Activated B cell treated with CpG ODN at 0.5 μM for 24 hours (primary cell): ENCODE measurements at places on chromosomes 2 and 18.

DNA sequence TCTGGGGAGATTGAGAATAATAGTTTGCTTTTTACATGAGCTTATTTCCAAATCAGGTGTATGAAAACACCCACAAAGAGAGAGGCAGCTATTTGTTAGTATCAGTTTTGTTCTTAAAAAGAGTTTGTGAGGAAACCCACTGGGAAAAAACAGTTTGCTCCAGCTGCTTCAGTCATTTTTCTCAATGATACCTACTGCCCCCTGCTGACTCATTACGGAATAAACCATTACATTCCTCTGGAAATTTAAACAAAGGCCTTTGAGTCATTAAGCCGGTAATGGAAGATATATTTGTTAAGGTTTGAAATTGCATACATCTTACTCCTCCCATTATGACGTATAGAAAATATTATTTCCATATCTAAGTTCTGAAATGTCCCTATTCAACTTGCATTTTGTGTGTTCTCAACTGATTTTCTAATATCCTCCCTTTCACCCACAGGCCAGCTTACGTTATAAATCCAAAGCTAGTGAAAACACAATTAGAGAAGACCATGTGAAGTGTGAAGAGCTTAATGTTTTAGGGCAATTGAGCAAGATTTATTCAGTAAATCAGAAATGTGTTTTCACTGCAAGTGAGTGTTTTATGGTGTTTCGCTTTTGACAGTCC lies 761.6 kb downstream of the DSC3 start:
- DNase-seq, result no peak
- no peaks in the 10 kb centered on the region for H3K27me3 ChIP-seq
- no peak overlapping the region for H3K4me3 ChIP-seq

GRCh38 chr2:172342611-172343010 lies 84.8 kb upstream of the ITGA6 start:
- H3K36me3 ChIP-seq, result no peaks in the 10 kb centered on the region
- H3K27ac ChIP-seq, result no peak overlapping the region
- H3K4me1 ChIP-seq, result peaks cover 14% of the 10 kb centered on the region
- peaks cover 12% of the 10 kb centered on the region for H3K27me3 ChIP-seq
- no peak for DNase-seq

DNA sequence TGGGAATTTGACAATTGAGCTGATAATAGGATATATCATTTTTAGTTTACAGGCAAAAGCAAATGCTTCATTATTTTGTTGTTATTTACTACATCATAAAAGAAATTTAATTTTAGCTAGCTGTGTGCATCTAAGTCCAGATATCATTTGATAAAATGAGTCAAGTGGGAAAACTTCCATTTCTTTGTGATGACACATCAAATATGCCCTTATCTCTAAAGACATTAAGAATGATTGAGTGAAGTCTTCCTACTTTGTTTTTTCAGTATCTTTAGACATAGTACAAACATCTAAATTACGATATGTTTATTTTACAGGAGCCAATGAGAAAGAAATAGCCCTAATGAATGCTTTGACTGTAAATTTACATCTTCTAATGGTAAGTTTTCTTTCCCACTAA lies 77.0 kb downstream of the KYNU start:
- peaks cover 82% of the 10 kb centered on the region for H3K36me3 ChIP-seq
- H3K4me1 ChIP-seq, result peaks cover 9% of the 10 kb centered on the region
- no peak for DNase-seq
- H3K27ac ChIP-seq, result no peak overlapping the region
- no peak overlapping the region for H3K4me3 ChIP-seq

DNA sequence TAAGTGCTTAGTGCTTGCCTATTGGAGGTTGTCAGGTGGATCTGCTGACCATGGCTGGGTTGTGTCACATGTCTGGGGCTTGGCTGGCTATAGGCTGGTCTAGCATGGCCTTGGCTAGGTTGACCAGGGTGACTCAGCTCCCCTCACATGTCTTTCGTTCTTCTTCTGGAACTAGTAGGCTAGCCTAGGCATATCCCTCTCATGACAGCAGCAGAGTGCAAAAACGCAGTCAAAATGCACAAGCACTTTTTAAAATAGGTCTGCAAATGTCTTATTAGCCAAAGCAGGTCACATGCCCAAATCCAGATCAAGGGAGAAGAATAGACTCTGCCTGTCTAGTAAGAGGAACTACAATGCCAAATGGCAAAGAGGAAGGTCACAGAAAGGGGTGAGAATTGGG lies 179.7 kb upstream of the ACVR2A start:
- H3K27me3 ChIP-seq, result no peaks in the 10 kb centered on the region
- DNase-seq, result no peak
- H3K4me1 ChIP-seq, result no peaks in the 10 kb centered on the region
- no peak overlapping the region for H3K4me3 ChIP-seq
- H3K36me3 ChIP-seq, result no peaks in the 10 kb centered on the region

- DNase-seq, result no peak
- H3K36me3 ChIP-seq, result no peaks in the 10 kb centered on the region
- no peak overlapping the region for H3K27ac ChIP-seq
- H3K4me3 ChIP-seq, result no peak overlapping the region
- H3K4me1 ChIP-seq, result peaks cover 19% of the 10 kb centered on the region
- H3K27me3 ChIP-seq, result no peaks in the 10 kb centered on the region
Measured at GRCh38 chr2:43100362-43100882, 126.0 kb downstream of the ZFP36L2 start.

DNA sequence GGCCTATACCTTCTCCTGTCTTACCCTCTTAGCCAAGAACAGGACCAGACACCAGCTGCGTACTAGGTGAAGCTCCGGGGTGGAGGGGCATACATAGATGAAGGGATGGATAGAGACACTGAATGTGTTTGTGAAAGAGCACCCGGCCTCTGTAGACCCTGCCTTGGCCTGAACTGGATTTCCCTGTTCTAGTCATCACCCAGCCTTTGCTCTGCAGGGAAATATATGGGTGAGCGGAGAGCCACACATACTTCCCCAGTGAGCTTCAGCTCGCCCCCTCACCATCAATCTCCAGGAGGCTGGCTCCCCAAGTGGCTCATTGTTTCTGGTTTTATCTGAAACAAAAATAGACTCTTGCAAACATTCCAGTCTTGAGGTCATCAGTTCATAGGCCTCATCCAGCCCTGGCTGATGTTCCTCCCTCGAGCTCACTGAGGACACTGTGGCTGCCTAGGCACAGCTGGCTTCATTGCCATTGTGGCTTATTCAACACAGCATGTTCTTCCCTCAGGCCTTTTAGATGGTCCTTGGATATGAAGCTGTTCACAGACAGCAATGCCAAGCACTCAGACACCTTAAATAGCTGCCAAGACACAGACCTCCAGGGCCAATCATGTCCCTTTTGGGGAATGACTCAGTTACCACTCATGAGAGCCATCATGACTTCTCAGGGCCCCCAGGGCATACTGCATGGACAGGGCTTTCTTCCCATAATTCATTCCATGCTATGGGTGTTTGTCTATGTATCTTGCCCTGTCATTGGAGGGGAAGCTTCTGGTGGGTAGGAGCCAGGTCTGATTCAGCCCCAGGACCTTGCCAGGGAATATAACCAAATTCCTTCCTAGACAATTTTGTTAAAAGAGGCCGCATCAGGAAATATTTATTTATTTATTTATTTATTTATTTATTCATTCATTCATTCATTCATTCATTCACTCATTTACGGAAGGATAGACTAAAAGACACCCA lies 82.4 kb downstream of the TTC32 start:
- no peak overlapping the region for H3K4me3 ChIP-seq
- H3K27me3 ChIP-seq, result peaks cover 12% of the 10 kb centered on the region
- no peak for DNase-seq

- peaks cover 3% of the 10 kb centered on the region for H3K27me3 ChIP-seq
- no peak overlapping the region for H3K4me3 ChIP-seq
- no peak overlapping the region for H3K27ac ChIP-seq
- no peak for DNase-seq
- H3K4me1 ChIP-seq, result no peaks in the 10 kb centered on the region
Measured at GRCh38 chr2:37917281-37918228, 7.5 kb upstream of the RMDN2 start.

- no peak for DNase-seq
- H3K4me3 ChIP-seq, result no peak overlapping the region
- H3K4me1 ChIP-seq, result peaks cover 8% of the 10 kb centered on the region
- peaks cover 18% of the 10 kb centered on the region for H3K36me3 ChIP-seq
- H3K27me3 ChIP-seq, result no peaks in the 10 kb centered on the region
- no peak overlapping the region for H3K27ac ChIP-seq
Measured at GRCh38 chr2:216031960-216032689, 18.8 kb upstream of the MREG start.

DNA sequence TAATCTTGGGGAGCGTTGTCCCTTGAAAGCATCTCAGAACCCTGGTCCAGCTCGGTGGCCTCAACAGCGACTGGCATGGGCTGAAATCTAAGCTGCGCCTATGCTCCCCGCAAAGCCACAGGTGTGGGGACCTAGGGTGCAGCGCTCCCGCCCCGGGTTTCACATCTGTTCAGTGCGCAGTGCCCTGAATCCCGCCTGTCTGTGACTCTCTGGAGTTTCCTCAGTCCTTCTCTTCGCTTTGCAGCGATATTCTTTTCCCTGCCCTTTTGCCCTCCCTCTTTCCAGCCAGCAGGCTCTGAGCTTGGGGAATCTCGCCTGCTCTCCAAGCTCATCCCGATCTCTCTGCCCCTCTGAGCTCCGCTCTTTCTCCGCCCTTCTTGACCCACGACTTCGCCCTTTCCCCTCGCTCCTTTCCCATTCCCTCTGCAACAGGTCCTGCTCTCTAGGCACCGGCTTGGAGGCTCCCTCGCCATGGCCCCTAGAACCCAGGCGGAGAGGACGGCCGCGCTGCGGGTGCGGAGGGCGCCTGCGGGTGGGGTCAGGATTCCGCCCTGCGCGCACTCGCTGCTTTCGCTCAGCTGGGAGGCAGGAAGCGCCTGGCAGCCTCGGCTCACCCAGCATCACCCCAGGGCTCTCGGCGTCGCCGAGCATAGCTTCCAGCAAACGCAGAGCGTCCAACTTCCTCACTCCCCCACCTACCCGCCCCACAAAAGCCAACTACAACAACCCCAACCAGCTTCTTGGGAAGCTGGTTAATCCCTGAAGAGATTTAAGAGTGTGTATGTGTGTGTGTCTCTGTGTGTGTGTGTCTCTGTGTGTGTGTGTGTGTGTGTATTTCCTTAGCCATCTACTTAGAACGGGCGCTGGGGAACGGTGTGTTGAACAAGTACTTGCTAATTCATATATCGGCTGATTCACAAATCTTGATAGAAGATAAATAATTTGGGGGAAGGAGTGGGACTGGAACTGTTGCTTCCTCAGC lies 1.1 kb downstream of the GRP start:
- no peaks in the 10 kb centered on the region for H3K36me3 ChIP-seq
- peaks cover 56% of the 10 kb centered on the region for H3K27me3 ChIP-seq
- no peak overlapping the region for H3K27ac ChIP-seq
- H3K4me3 ChIP-seq, result peak overlapping the region; percentile 29

DNA sequence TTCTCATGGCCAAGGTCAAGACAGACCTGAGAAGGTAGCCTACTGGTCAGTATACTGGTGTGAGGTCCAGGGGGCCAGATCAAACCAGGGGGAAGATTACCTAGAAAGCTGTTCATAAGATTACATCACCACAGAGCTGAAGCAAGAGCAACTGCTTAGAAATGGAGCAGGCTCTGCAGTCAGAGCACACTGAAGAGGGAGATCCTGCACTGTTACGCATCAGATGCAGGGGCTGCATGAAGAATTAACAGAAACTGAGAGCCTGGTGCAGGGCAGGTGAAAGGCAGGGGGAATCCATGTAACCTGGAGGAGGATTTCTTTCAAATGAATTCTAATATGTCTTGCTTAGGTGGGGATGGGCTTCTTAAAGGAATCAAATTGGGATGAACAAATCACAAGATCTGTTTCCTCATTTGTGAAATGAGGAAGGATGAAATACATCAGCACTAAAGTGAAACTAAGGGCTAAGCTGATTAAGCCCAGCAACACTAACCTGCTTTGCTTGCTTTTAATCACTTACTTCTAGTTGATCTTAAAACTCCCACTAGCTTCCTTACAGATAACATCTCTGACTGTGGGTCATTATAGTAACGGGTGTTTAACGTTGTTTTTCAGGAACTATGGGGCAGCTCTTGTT lies 74.3 kb upstream of the ADAM23 start:
- no peak overlapping the region for H3K4me3 ChIP-seq
- no peak for DNase-seq
- peaks cover under 1% of the 10 kb centered on the region for H3K27me3 ChIP-seq
- no peak overlapping the region for H3K27ac ChIP-seq
- no peaks in the 10 kb centered on the region for H3K36me3 ChIP-seq

GRCh38 chr18:56645415-56646016 lies 5.6 kb upstream of the WDR7 start:
- no peaks in the 10 kb centered on the region for H3K36me3 ChIP-seq
- H3K27me3 ChIP-seq, result no peaks in the 10 kb centered on the region
- no peak overlapping the region for H3K4me3 ChIP-seq

- H3K4me3 ChIP-seq, result peak within 1 kb of the TSS; percentile 92
- H3K27me3 ChIP-seq, result no peaks in the 10 kb centered on the region
- H3K36me3 ChIP-seq, result peaks cover 2% of the 10 kb centered on the region
- peak; percentile 60 for DNase-seq
Measured at GRCh38 chr2:202871300-202872141, at the start of gene ICA1L. TSS of gene ICA1L (minus strand) at chr2:202871766. CDS start at chr2:202829009, 42,757 bp downstream.

DNA sequence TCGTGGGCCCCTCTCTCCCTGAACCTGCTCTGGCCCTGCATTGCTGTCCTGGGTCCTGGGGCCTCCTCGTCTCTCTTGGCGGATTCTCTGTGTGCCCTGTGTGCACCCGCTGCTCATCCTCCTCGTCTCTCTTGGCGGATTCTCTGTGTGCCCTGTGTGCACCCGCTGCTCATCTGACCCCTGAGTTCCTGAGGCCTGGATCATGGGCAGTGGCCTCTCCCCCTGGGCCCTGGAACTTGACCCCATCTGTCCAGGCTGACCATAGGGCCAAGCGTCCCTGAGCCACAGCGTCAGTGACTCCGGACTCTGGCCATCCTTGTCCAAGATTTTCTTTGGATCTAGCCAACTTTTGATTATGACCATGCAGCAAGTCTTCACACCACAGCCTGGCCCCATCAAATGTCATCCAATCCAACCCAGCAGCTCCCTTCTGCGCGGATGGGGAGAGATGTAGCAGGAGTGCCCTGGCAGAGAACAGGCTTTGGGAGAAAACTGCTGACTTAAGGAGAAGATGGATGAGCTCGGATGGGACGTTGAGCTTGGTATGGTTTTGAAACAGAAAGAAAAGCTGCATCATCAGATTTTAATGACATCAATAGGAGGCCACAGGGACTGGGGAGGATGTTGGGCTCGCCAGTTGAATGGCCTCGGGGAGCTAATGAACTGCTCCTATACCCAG lies 455.1 kb upstream of the HS6ST1 start:
- H3K27ac ChIP-seq, result no peak overlapping the region
- H3K36me3 ChIP-seq, result no peaks in the 10 kb centered on the region
- DNase-seq, result no peak

DNA sequence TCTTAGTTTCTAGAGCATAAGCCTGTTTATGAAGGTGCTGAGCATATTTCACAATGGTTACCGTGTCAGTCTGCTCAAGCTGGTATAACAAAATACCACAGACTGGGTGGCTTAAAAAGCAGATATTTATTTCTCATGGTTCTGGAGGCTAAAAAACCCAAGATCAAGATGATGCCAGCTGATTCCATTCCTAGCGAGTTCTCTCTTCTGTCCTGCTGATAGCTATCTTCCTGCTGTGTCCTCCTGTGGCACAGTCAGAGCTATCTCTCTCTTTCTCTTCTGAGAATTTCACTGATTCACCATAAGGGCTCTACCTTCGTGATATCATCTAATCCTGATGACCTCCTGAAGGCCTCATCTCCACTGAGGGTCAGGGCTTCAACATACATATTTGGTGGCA lies 273.0 kb downstream of the CDH2 start:
- no peak overlapping the region for H3K4me3 ChIP-seq
- H3K27ac ChIP-seq, result no peak overlapping the region
- DNase-seq, result no peak

GRCh38 chr18:9365406-9365805 lies 30.8 kb downstream of the TWSG1 start:
- peaks cover 29% of the 10 kb centered on the region for H3K36me3 ChIP-seq
- no peaks in the 10 kb centered on the region for H3K4me1 ChIP-seq
- DNase-seq, result no peak
- H3K27ac ChIP-seq, result no peak overlapping the region
- H3K4me3 ChIP-seq, result no peak overlapping the region
- no peaks in the 10 kb centered on the region for H3K27me3 ChIP-seq
